BE2C (cell line): ENCODE measurements at places on chromosomes 4 and X.

- no peak for DNase-seq
These were observed 1368.6 kb downstream of the FSTL5 start for GRCh38 chr4:160795216-160795615.

GRCh38 chrX:35819241-35819640, 21.1 kb downstream of the MAGEB16 start:
- DNase-seq: no peak

DNA sequence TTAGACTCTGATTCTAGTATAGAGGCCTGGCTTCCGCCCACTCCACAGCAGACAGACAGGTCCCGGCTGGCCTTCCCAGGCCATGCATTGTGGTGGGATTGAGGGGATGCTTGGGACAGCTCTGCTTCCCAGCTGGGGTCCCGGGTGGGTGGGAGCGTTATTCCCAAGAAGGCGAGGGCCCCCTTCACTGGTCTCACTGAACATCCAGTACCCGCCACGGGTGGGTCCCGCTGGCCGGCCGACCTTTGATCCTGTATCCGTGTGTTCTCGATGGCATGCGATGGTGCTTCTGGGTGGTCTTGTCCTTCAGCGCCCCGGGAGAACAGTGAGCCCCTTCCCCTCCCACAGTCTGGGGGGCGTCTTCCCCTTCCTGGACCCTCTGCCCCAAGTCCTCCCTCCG, 231.4 kb downstream of the AFAP1 start:
- no peak for DNase-seq

DNA sequence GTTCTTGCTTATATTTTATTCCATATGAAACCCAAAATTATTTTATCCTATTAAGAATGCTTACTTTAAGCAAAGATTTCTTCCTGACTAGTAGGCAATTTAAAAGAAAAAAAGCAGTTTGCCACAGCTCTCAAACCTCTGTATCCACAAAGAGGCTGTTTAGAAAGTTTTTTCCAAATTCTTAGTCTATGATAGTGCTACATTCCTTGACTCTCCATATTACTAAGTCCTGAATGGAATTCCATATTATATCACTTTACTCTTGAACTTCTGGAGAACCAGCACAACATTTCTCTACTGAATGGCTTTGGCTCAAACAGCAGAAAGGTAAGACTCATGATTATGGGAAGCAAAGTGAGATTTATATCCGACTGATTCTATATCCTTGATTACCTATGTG, 8.3 kb downstream of the SLC10A6 start:
- DNase-seq: no peak

GRCh38 chr4:101685126-101685525, 105.4 kb upstream of the BANK1 start:
- no peak for DNase-seq

DNA sequence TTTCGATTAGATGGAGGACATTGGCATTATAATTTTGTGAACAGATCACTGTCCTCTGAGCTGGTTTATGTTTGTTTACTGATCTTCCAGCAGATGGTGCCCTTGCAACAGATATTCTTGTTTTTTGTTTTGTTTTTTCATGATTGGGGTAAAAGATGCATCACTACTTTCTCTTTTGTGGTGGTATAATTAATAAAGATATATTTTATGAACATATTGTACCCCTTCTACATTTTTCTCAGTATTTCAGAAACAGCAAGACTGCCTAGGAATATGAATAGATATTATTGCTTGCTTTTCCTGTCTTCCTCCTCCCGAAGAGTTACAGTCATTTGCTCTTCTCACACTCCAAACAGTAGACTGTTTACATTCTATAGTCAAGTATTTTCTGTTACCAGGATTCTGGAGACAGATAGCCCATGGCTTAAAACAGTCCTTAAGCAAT, 905.2 kb downstream of the TRAM1L1 start:
- no peak for DNase-seq

- no peak for DNase-seq
These were observed 22.6 kb upstream of the UBA1 start for GRCh38 chrX:47170861-47171692.

- DNase-seq: no peak
These were observed 5.1 kb upstream of the ASMT start for GRCh38 chrX:1609762-1610161.

- DNase-seq: no peak
These were observed 778.4 kb upstream of the FRG1 start for GRCh38 chr4:189162073-189162789.

- no peak for DNase-seq
These were observed 809 bp upstream of the H2AZ1 start for GRCh38 chr4:99950913-99951254.

GRCh38 chrX:18985186-18985435, 1.2 kb upstream of the PHKA2 start:
- no peak for DNase-seq

DNA sequence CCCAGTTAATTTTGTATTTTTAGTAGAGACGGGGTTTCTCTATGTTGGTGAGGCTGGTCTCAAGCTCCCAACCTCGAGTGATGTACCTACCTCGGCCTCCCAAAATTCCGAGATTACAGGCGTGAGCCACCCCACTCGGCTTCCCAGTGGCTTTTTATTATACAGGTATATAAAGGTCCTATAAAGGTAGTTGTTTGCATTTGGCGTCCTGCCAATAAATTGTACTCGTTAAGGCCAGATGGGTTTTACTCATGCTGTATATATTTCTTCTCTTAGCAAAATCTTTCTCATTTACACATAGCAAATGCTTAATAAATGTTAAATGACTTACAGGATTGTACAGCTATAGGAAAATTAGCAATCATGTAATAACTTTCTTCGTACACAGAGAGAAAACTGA, 6.9 kb downstream of the SHROOM3 start:
- no peak for DNase-seq

- DNase-seq: no peak
These were observed 25.6 kb downstream of the ZDHHC9 start for GRCh38 chrX:129818123-129818522.

- no peak for DNase-seq
These were observed 253.9 kb downstream of the IL15 start for GRCh38 chr4:141890279-141890678.

DNA sequence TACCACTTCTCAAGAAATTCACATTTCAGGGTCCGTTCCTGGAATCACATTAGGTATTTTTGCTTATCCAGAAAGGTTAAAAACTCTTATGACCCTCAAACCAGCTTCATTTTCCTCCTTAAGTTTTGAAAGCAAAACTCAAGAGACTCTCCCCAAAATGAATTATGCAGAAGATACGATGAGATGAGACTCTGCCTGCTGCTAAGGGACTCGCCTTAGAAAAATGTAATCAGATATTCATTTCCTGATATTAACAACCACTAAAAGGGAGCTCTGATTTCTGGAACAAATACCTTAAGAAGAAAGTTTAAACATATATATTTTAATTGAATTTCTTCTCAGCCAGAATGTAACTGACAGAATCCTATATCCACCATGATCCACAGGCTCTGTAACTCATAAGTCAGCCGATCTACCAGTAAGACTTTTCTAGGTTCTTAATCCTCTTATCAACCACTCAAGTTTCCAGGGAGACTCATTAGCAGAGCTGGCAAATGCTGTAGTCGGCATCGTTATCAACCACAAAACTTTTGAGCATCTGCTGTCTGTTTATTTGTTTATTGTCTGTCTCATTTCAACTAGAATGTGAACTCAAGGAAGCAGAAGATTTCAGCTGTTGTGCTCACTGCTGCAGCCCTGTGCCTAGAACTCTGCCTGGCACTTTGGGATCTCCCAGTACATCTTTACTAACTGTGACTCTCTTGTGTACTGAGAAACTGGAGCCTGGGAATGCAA, 112.5 kb downstream of the LDB2 start:
- peak; percentile 17 for DNase-seq

- DNase-seq: no peak
These were observed 144.6 kb upstream of the IGFBP7 start for GRCh38 chr4:57254754-57255153.

DNA sequence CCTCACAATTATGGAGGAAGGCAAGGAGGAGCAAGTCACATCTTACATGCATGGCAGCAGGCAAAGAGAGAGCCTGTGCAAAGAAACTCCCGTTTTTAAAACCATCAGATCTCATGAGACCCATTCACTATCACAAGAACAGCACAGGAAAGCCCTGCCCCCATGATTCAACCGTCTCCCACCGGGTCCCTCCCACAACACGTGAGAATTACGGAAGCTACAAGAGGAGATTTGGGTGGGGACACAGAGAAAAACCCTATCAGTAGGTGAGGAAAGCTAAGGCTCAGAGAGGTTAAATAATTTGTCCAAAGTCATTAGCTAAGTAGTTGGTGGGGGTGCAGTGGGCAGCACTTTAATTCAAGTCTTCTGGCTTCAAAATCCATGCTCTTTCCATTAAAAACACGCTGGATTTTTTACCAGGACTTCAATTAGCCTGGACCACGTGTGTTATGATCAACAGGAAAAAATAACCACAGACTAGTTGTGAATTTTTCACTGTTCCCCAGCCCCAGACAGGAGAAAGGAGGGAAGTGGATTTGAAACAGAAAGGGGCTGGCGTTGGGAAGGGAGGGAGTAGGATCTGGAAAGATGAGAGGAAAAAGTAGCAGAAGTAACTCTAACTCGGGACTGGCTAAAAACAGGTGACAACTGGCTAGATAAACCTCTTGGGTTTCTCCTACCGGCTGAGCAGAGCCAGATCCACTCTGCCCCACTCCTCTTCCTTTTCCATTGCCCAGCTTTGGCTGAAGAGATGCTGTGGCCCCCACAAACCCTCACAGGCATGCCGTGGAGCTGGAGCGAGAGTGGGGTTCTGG, 986 bp downstream of the MTMR8 start:
- no peak for DNase-seq

DNA sequence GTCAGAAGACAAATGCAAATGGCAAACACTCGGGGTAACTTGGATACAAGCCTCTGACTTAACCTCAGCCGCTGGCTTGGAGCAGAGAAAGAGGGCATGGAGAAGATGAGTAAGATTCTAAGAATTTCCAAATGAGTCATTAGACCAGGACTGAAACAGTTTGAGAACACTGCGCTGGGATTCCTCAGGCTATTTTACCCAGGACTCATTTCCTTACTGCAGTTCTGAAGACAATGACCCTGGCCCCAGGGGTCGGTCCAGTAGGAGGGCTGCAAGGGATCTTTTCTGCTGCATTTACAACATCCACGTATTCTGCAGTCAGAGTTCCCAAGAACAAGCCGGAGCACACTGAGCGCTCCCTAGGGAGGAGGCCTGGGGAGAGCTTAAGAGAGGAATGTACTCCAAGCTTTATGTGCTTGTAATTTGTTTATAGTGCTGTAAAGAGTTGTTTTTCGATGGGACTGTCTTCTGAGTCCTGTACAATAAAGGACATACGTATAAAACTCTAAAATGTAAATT, 27.3 kb upstream of the SORBS2 start:
- DNase-seq: no peak

- DNase-seq: peak; percentile 25
These were observed 722 bp downstream of the SLC10A7 start for GRCh38 chr4:146520896-146521540.

DNA sequence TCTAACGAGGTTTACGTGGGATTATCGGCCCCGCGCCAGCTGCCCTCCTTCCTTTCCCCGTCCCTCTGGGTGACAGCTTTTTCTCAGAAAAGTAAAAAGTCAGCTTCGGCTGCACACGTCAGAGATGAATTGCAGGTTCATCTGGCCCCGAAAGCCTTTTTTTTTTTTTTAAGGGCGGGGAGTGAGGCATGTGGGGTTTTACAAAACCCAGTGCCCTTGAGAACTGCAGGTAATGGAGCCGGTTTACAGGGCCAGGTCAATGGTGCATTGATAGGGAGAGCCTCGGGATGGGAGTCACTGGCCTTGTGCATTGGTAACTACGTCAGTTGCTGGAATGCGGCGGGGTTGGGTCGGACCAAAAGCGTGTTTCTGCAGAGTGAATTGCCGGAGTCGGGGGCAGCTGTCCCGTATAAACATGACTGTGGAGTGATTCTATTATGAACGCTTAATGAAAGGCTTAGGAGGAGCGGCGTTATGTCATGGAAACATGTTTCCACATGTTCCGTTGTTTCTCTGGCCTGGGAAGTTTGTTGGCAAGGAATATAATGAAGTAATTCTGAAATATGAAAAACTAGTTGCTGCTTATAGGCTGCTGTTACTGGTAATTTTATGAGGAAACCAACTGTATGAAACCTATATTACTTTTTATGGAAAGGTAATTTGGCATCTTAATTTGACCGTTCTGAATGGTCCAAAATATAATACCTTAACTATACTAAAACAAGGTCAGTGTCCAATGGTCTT, 1.1 kb downstream of the HSPA4L start:
- DNase-seq: peak; percentile 44

DNA sequence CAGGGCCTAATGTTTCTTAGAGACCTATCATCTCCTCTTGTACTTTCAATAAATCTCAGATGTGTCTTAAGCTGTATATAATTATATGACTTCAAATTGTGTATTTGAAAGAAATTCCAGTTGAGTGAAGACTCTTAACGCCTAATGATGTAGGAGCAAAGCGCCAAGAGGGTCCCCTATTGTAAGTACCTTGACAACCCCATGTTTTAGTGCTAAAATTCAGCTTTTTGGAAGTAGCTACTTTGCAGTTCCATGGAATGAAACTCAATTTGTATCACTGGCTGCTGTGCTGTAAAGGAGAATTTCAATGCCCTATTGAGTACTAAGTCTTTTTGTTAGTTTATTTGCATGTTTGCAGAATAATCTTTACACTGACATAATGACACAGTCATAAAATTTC, 1826.6 kb upstream of the AGA start:
- no peak for DNase-seq

DNA sequence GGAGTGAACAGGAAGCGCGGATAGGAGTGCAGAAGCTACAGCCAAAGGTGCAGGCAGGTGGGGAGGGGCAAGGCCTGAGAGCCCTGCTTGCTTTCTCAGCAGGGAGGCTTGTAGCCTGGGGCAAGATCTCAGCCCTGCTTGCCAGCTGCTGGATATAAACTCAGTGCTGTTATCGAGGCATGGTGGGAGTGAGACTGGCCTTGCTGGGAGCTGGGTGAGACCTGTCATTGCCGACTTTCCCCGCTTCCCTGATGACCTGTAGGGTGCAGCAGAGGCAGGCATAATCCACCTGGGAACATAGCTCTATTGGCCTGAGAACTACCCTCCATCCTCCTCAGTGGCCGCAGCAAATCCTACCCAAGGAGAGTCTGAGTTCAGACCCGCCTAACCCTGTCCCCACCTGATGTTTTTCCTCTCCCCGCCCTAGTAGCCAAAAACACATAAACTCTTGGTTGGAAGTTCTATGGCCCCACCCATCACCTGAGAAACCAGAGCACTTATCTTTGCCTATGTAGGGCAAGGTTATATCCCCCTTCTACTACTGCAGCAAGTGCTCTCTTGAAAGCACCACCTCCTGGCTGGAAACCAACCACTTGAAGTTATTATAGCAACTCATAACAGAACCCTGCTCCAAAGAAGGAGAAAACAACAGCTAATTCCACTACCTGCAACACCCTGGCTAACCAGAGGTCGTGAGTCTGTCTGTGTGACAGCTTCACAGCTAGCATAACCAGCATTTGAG, 80.7 kb downstream of the FHIP1A start:
- peak; percentile 61 for DNase-seq
